ENCODE measurements at places on chromosomes 16 and 17. TPM values are rescaled to one million over a fixed set of nuclear protein-coding genes. Genes with fewer than 3 reads are reported as not detected.

DNA sequence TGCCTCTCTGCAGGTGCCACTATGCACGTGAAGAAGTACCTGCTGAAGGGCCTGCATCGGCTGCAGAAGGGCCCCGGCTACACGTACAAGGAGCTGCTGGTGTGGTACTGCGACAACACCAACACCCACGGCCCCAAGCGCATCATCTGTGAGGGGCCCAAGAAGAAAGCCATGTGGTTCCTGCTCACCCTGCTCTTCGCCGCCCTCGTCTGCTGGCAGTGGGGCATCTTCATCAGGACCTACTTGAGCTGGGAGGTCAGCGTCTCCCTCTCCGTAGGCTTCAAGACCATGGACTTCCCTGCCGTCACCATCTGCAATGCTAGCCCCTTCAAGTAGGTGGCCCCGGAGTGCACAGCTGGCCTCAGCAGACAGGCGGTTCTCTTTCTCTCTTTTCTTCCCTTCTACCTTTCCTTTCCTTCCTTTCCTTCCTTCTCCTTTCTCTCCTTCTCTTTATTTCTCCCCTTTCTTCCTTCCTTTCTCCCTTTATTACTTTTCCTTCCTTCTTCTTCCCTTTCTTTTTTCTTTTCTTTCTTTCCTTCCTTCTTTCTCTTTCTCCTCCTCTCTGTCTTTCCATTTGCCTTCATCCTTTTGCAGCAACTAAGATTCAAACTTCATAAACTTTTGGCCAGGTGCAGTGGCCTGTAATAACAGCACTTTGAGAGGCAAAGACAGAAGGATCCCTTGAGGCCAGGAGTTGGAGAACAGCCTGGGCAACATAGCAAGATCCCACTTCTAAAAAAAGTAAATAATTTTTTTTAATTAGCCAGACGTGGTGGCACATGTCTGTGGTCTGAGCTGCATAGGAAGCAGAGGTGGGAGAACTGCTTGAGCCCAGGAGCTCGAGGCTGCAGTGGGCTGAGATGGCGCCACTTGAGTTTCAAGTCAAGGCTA, 46.7 kb downstream of the SCNN1B start:
- H3K4me3 ChIP-seq, result no peak overlapping the region
- H3K4me1 ChIP-seq, result no peaks in the 10 kb centered on the region
- no peak for DNase-seq
- no peaks in the 10 kb centered on the region for H3K27me3 ChIP-seq
- no peak overlapping the region for H3K27ac ChIP-seq

DNA sequence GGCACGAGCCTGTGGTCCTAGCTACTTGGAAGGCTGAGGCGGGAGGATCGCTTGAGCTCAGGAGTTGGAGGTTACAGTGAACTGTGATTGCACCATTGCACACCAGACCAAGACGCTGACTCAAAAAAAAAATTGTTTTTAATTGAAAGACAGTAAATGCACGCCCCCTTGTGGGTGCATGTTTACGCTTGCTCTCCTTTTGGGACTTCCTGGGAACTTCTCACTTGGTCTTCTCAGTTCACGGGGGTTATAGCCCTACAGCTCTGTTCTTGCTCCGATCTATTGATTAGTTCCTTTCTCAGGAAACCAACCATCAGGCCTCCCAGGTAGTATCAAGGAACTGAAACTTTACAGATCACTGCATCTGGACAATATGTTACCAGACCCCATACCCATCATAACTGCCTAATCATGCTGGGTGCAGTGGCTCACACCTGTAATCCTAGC, 14.2 kb upstream of the RIPOR1 start:
- DNase-seq, result peak; percentile 81
- H3K4me1 ChIP-seq, result peaks cover 15% of the 10 kb centered on the region
- H3K36me3 ChIP-seq, result no peaks in the 10 kb centered on the region
- H3K4me3 ChIP-seq, result no peak overlapping the region

DNA sequence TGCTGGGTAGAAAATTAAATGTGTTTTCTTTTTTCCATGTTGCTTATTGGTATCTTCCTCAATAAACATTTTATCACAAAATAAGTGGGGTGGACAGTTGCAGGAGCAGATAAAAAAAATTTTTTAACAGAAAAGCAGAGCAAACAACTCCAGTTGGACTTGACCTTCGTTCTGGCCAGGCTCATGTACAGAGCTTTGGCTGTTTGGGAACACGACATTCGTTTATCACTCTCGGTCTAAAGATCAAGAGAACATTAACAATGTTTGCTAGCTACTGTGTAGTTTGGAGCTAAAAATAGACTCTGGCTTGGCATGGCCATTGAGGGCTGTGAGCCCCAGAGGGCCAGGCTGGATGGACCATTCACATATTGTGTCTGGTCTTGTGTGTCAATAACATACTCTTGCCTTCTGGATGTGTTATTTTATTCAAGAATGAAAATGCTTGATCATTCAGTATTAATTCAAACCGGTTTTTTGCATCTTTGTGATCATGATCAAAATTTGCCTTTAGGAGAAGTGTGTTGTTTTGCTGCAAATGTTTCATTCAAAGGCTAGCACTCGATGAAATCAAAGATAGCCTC, 56.6 kb downstream of the TMEM186 start:
- H3K4me3 ChIP-seq, result no peak overlapping the region
- peak; percentile 88 for DNase-seq
- H3K27me3 ChIP-seq, result no peaks in the 10 kb centered on the region
- H3K36me3 ChIP-seq, result no peaks in the 10 kb centered on the region
- peak overlapping the region; percentile 73 for H3K27ac ChIP-seq
- peaks cover 4% of the 10 kb centered on the region for H3K4me1 ChIP-seq

DNA sequence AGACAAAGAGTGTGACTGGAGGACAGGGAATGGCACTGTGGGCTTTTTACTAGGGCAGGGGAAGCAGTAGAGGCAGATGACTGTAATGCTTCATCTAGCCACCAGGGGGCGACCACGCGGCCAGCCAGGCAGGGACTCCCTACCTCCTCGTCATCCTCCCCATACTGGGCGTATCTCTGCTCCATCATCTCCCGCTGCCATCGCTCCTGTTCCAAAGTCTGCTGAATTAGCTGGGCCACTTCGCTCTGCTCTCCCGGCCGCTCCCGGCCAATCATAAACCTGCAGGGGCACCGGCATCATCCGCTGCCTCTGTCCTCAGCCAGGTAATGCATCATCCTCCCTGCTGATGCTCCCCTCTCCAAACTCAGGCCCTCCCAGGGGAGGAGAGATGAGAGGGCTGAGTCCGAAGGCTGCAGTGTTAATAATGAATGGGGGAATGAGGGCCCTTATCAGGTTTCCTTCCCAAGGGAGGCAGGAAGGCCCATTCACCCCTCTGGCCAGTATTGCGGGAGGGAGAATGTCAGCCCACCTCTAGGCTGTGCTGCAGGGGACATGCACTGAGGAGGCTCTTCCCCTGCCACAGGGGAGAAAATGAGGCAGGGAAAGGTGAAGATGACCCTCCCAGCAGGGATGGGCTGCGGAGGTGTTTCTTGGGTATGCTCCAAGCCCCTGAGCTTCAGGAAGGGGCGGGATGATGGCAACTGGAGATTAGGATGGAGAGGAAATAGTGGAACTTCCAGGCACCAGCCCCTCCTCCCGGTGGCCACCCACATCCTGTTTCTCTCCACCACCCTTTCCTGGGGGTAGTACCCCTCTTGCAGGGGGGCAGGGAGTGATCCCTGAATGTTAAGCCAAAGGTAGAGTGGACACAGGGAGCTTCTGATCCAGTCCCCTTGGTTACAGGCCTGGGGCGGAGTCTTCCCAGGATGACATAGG, 10.3 kb upstream of the SAMD14 start:
- H3K4me1 ChIP-seq, result no peaks in the 10 kb centered on the region
- no peak overlapping the region for H3K27ac ChIP-seq
- peaks cover 34% of the 10 kb centered on the region for H3K36me3 ChIP-seq
- no peak overlapping the region for H3K4me3 ChIP-seq

DNA sequence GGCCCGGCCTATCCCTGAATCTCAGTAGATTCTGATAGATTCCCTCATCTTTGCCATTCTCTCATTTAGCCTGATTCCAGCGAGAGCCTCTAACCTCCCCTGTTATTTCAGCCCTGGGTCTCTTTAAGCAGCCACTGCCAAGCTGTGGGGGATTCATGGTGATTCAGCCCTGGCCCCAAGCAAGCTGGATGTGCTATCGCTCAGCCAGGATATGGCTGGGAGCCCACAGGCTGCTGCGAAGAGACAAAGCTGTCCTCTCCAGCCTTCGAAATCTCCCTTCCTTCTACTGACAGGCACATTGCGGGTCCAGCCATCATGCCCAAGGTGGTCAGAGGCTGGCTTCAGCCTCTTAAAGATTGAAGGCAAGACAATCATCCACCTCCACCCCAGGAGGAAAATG, 394.1 kb downstream of the SOX9 start:
- H3K27me3 ChIP-seq, result no peaks in the 10 kb centered on the region
- H3K36me3 ChIP-seq, result no peaks in the 10 kb centered on the region
- no peak for DNase-seq
- H3K4me1 ChIP-seq, result peaks cover 66% of the 10 kb centered on the region
- H3K4me3 ChIP-seq, result no peak overlapping the region

- no peaks in the 10 kb centered on the region for H3K4me1 ChIP-seq
- H3K27me3 ChIP-seq, result no peaks in the 10 kb centered on the region
- H3K36me3 ChIP-seq, result no peaks in the 10 kb centered on the region
- no peak for DNase-seq
- no peak overlapping the region for H3K27ac ChIP-seq
These were observed 883 bp upstream of the SPN start for GRCh38 chr16:29662000-29662728.

DNA sequence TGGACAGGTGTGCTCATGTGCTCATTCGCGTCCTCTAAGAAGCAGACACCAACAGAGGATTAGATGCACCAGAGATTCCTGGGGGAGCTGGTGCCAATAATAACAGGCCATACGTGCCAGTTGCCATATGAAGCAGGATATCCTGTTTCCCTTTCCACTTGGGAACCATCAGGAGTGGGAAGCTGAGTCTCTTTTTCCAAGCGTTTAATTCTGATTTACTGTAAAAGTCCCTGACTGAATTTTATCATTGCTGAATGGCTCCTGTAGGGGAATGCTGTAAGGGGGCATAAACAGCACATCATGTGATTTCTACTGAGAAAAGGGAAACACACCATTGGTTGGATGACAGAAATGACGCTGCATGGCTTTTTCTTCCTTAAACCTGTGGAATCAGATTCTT, 113.3 kb downstream of the IRF8 start:
- H3K4me3 ChIP-seq, result no peak overlapping the region
- H3K27ac ChIP-seq, result no peak overlapping the region
- H3K4me1 ChIP-seq, result no peaks in the 10 kb centered on the region

- H3K4me1 ChIP-seq, result no peaks in the 10 kb centered on the region
- peak overlapping the region; percentile 57 for H3K4me3 ChIP-seq
- H3K27me3 ChIP-seq, result no peaks in the 10 kb centered on the region
- peaks cover 3% of the 10 kb centered on the region for H3K36me3 ChIP-seq
- peak overlapping the region; percentile 96 for H3K27ac ChIP-seq
These were observed 52.2 kb downstream of the TUBD1 start for GRCh38 chr17:59840329-59841090.

DNA sequence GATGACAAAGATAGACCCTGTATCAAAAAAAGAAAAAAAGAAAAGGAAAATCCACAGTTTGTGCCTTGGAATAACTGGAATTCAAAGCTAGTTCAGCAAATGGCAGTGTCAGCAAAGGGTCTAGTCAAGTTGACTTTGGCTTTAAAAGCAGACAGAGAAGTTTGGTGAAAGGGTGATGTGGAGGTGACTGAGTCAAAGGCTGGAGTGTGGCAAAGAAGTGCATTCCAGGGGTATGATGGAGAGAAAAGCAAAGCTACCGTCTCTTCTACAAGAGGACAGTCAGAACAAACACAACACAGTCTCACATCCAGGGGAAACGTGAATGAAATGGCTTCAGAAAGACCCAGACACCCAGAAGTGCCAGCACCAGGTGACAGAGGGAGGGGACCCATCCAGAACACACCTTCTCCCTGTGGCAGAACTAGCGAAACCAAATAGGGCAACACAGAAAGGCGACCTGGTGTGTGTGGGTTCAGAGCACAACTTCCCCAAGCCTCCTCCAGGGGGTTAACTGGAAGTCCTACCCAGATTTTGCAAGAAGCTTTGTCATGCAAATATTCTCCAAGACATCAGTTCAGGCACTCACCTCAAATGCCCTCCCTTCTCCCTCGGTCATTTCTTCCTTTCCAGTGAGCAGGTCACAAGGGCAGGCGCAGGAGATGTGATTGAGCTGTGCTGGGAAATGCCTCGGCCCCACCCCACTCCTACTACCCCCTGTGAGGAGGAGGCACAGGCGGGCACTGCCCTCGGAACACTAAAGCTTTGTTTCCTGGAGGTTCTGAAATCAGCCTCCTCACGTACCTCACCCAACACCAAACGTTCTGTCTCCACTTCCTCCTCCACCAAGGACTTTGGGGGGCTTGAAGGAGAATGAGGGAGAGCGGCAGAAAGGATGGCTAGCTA, 481.9 kb downstream of the SOX9 start:
- no peak overlapping the region for H3K4me3 ChIP-seq
- peak; percentile 62 for DNase-seq
- H3K36me3 ChIP-seq, result no peaks in the 10 kb centered on the region

DNA sequence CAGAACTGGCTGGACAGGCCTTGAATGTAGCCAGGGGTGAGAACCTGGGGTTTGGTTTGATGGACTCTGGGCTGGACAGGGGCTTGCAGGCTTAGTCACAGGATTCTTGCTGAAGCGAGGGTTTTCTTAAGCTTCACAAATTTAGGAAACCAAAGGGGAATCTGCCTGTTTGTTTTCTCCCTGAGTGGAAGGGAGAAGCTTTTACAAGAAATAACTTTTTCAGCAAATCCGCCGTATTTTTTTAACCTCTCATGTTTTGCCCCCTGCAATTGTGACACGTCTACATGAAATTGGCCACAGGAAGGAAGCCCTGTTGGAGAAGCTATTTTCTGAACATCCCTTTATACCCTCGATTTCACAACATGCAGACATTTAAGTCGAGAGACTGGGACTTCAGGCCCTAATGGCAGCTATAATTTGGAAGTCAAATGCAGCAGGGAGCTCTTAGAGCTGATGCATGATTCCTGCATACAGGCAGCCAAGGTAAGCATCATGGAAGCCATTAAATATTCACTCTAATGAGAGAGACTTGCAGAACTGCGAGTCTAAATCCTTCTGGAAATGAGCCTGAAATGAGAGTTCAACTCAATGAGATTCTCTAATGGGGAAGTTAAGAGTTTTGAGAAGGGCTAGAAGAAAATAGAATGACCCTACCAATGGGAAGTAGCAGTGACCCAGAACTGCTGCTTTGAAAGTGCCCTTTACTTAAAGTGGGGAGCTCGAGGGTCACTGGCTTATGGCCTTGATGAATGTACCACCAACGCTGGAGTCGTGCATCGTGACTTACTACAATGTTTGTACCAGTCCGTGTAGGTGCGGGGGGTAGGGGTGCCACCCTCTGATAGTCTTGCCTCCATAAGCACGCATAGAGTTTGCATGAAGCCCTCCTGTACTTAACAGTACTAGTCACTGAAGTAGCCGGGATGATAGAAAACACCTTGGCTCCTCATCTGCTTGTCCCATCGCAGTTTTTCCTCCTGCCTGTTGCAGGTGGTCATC, 45.1 kb upstream of the IRF8 start:
- DNase-seq, result no peak
- no peaks in the 10 kb centered on the region for H3K27me3 ChIP-seq
- H3K4me1 ChIP-seq, result peaks cover 2% of the 10 kb centered on the region
- H3K36me3 ChIP-seq, result no peaks in the 10 kb centered on the region
- no peak overlapping the region for H3K27ac ChIP-seq
- H3K4me3 ChIP-seq, result no peak overlapping the region

The IRF8 gene
- polyA plus RNA-seq, result 52.1 TPM

The TMEM231 gene
- 2.2 TPM for polyA plus RNA-seq

The TMEM94 gene
- 63.4 TPM for polyA plus RNA-seq

The PRAC1 gene
- polyA plus RNA-seq, result not detected

The CTRB1 gene
- polyA plus RNA-seq, result 0.04 TPM

The MARVELD3 gene
- 96.6 TPM for polyA plus RNA-seq

The SBK1 gene
- polyA plus RNA-seq, result 0.27 TPM

The CSH2 gene
- not detected for polyA plus RNA-seq

The PTGES3L gene
- 2.0 TPM for polyA plus RNA-seq

The GFAP gene
- 0.32 TPM for polyA plus RNA-seq

The TBC1D28 gene
- polyA plus RNA-seq, result not detected

Data from small intestine (tissue), 16 donors.